ENCODE measurements at places on chromosomes 4 and X.

- no peak for DNase-seq
These were observed 92.7 kb upstream of the PGRMC2 start for GRCh38 chr4:128380306-128380705.

GRCh38 chr4:81652069-81652478 lies 180.4 kb upstream of the RASGEF1B start:
- DNase-seq: no peak

DNA sequence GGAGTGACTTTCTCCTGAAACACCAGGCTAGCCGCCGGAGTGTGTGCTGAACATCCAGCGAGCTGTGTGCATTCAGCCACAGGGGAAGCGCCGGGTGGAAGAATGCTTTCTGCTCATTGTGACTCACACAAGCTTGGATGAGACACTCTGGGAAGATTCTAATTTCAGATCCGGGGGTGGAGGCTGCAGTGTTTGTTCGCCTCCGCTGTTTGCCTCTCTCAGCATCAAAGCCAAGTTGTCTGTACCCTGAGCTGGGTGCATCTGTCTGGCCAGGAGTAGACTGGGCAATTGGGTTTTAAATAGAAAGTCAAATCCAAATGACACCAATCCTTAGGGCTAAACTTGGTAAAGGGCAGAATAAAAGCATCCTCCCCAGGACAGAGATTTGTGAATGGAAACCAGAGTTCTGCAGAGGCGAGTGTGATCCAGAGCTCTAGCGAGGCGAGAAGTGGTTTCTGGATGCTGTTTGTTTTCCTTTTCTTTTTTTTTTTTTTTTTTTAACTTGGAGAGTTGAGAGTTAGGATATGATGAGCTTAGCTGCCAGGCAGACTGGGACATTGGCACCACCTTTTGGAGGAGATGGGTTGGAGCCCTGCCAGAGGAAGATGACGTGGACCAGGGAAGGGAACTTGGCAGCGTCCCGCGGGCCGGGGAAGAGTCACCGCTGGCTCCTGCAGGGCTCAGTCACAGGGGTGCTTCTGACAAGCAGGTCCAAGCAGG lies 196.0 kb upstream of the PSAPL1 start:
- DNase-seq: no peak

GRCh38 chr4:186755550-186756519 lies 32.2 kb upstream of the FAT1 start:
- DNase-seq: no peak

- no peak for DNase-seq
These were observed 45.0 kb upstream of the CPLX1 start for GRCh38 chr4:870951-871350.

DNA sequence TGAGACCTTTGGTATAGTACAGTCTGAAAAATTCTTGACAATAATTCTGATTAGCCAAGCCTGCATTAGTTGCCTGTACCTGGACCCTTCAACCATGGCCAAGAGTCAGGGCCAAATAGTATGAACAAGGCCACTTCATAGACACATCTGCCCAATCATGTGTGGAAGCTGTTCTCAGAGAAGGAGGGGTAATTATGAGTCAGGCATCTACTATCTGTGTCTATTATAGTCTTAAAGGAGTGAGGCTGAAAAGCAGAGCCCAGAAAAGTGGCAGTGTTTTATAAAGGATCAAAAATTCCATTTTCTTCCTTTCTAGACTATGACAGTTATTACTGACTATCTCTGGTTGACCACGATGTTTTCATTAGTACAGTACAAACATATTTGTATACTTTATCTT lies 5.0 kb upstream of the ADGRL3 start:
- DNase-seq: no peak

GRCh38 chrX:21493226-21493830 lies 119.1 kb downstream of the CNKSR2 start:
- no peak for DNase-seq

- DNase-seq: no peak
These were observed 12.3 kb downstream of the SASH3 start for GRCh38 chrX:129791961-129792570.

GRCh38 chr4:150960818-150961217 lies 54.3 kb downstream of the LRBA start:
- DNase-seq: no peak

- no peak for DNase-seq
These were observed 18.2 kb downstream of the BCOR start for GRCh38 chrX:40079572-40079971.

DNA sequence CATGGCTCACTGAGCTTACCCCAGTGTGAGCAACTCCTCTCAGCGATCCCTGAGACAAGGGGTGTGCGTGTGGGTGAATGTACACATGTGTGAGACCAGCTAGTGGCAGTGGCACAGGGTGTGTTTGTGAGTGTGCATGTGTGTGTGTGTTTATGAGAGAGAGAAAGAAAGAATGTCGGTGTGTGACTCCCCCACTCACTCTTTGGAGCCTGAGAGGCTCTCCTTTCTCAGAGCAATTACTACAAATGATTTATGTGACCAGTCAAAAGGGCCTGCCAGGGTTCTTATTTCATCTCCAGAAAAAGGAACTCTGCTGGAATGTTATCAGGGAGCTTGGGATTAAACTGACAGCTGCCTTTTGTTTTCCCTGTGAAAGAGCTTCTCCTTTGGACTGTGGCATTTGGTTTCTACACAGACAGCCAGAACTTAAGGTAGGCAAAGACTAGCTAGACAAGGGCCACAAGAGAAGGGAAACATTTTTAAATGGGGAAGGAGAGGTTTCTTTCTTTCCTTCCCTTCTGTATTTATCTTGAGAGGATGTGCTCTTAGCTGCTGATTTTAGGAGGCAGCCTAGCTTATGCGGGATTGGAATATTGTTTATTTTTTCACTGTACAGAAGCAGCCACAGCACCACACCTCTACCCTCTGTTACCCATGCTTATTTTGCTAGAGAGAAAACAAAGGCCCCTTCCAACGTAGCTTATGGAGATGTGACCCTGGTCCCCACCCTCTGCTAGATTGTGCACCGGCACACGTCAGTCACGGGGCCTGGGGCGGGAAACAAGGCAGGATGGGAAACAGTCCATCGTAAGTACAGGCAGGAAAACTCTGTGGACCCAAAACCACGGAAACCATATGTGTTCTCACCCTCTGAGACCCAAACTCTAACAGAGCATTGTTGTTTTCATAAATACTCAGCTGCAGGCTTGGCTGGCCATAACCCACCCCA lies 143.5 kb downstream of the MGST2 start:
- DNase-seq: no peak

GRCh38 chr4:8770518-8771257 lies 101.0 kb downstream of the HMX1 start:
- no peak for DNase-seq

- DNase-seq: peak; percentile 23
These were observed 18.6 kb downstream of the TRIM2 start for GRCh38 chr4:153222707-153223426.

DNA sequence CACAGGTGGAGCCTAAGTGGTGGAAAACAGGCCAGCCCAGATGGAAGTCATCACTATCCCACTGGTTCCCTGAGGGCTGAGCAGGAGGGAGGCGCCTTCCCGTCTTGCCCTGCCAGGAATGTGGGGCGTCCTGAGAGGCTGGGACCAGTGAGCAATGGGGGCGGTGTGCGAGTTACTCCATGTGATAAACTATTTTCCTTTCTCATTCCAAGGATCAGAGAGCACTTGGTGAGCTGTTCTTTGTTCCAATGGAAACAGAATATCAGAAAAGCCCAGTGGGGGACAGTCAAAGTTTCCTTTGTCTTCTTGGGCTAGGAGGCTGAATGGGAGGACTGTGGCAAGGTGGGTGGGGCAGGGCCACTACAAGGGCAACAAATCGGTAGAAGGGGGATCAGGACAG lies 86.2 kb downstream of the NHSL2 start:
- DNase-seq: no peak

DNA sequence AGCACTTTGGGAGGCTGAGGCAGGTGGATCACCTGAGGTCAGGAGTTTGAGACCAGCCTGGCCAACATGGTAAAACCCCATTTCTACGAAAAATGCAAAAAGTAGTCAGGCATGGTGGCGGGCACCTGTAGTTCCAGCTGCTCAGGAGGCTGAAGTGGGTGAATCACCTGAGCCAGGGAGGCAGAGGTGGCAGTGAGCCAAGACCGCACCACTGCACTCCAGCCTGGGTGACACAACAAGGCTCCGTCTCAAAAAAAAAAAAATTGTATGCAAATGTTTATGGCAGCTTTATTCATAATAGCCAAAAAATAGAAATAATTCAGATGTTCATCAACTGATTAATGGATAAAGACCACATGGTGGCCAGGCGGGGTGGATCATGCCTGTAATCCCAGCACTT lies 9.8 kb upstream of the NOCT start:
- DNase-seq: no peak

DNA sequence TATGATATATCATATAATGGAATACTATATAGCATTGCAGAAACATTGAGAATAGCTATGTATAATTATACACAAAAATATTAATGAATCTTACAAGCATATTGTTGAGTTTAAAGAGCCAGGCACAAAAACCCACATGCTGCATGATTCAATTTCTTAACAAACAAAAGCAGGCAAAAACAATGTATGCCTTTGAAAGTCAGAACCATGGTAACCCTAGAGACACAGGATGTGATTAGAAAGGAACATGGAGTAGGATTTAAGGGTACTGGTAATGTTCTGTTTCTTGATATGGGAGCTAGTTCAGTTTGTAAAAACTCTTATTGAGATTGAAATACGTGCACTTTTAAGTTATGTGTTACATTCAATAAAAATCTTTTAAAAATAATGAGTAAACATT lies 21.5 kb downstream of the CXCL8 start:
- no peak for DNase-seq

- DNase-seq: no peak
These were observed 120.7 kb upstream of the TSPAN5 start for GRCh38 chr4:98779088-98779487.

GRCh38 chr4:123346951-123347350 lies 49.6 kb upstream of the SPRY1 start:
- no peak for DNase-seq

- no peak for DNase-seq
These were observed 59.4 kb upstream of the GRPR start for GRCh38 chrX:16063921-16064320.

DNA sequence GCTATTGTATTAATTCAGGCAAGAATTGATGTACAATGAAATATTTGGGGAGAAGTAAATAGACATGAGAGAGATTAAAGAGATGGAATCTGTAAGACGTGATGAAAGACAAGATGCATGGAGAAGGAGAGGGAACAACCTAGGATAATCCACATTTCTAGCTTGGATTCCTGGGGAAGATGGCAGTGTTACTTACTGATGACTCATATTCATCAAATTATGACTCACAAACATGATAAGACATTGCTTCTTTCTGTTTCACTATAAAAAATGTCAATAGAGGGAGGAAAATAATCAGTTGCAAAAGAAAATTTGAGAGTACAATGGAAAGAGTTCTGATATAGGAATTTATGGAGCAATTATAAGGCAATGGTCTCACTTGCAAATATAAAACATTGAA lies 104.1 kb upstream of the BMP3 start:
- DNase-seq: no peak

GRCh38 chr4:188031751-188032150 lies 36.2 kb downstream of the ZFP42 start:
- DNase-seq: no peak

GRCh38 chr4:105613306-105613705 lies 60.9 kb downstream of the ARHGEF38 start:
- DNase-seq: no peak
